ENCODE measurements at places on chromosomes 6 and 20.
A peak's percentile ranks its signal among the peaks of the same experiment; 100 is the strongest.

DNA sequence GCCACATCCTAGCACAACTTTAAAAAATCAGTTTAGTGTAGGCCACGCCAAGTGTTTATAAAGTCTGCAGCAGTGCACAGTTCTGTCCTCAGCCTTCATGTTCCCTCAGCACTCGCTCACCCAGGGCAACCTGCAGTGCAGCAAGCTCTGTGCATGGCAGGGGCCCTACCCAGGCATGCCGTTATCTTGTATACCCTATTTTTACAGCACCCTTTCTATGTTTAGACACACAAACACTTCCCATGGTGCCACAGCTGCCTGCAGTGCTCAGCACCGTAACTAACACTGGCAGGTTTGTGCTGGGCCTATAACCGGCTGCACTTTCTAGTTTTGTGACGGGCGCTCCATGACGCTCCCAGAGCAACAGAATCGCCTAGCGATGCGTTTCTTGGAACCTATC lies 43.8 kb downstream of the ZBTB46 start:
- DNase-seq, result no peak

DNA sequence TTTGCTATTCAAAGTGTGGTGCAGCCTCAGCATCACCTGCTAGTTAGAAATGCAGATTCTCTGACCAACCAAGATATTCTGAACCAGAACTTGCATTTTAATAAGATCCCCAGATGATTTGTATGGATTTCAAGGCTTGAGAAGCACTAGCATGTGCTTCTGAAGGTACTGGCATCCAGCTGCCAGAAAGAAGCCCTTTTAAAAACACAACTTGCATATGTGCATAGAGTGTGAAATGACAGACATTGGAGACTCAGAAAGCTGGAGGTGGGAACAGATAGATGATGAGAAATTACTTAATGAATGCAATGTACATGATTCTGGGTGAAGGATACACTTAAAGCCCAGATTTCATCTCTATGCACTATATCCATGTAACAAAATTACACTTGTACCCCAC lies 409.3 kb upstream of the SPTLC3 start:
- no peak for DNase-seq

DNA sequence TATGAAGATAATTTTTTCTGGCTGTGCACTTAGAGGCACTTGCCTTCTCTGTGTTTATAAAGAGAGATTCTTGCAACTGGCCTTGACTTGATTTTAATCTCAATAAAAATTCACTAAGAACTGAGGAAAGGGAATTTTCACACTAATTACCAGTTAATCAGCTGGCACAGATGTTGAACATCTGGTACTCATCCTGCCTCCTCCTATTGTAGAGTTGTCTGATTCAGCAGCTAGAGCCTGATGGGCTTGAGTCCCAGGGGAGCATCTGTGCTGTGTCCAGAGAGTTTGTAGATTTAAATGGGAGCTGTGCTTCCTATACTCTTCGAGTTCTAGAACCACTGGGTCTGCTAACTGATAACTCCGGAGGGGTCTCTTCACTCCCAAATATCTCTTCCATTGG lies 284.4 kb upstream of the RNF24 start:
- DNase-seq, result no peak

DNA sequence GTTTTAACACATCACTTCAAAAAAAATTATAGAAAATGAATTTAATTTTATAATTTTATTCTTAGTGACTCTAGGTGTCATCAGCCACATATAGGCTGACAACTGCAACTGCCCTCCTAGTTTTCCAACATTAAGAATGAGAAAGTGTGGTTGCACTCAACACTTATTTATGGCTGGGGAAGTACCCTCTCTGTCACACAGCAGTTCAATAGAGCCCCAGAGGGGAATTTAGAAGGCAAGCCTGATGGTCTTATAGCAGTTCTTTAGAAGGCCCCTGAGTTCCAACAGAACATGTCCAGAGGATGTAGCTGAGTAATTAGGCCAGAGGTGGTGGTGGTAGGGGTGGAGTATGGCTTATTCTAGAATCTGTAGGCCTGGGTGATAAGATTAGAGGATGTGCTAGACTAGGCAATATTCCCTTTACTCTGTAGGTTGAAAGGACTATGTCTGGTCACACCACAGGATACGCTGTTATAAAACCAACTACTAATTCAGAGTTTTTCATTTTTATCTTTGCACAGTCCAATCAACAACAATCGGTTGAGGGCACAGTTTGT lies 226.5 kb upstream of the CITED2 start:
- DNase-seq, result no peak

GRCh38 chr20:2084703-2085102 lies 16.9 kb upstream of the STK35 start:
- DNase-seq, result no peak

DNA sequence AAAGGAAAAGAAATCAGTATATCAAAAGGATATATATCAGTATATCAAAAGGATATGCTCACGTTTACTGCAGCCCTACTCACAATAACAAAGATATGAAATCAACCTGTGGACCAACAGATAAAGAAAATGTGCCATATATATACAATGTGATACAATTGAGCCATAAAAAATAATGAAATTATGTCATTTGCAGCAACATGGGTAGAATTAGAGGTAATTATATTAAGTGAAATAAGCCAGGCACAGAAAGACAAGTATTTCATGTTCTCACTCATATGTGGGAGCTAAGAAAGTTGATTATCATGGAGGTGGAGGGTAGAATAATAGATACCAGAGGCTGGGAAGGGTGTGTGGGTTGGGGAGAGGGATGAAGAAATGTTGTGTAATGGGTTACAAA lies 102.9 kb upstream of the MARCKS start:
- DNase-seq, result no peak

DNA sequence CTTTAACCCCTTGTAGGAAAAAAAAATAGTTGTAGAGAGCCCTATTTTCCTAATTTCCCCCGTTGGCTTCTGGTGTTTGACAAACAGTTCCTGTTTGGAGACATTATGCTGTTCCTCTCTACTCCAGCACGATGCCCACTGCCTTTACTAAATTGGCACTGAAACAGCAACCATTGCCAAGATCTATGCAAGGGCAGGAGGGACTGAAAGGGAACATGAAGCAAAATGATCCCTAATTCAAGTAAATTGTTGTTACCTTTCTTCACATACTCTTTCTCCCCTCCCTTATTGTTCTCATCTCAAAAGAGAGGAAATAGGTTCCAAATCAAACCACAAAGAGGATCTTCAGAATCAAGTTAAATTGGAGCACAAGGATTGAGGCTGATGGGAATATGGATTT lies 764.1 kb upstream of the MMS22L start:
- DNase-seq, result no peak

- DNase-seq, result peak; percentile 52
Measured at GRCh38 chr6:2514965-2515543, 235.7 kb downstream of the MYLK4 start.

GRCh38 chr20:22611636-22612035 lies 27.3 kb upstream of the FOXA2 start:
- DNase-seq, result no peak

GRCh38 chr6:540490-540889 lies 116.4 kb downstream of the HUS1B start:
- no peak for DNase-seq

GRCh38 chr20:9565910-9566550 lies 51.6 kb downstream of the LAMP5 start:
- DNase-seq, result no peak

DNA sequence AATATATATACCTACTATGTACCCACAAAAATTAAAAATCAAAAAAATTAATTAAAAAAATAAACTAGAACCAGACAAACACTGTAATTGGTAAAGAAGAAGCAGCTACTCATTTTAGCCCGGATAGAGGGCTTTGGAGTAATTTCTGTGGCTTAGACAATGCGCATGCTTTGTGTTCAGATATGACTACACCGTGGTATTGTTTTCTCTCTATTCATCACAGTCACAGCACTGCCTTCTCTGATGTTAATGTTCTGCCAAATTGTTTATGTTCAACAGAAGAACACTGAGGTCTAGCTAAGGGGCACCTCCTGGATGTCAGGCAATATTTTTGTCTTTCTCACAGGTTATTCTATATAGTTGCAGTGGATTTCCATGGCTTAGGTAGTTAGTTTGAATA lies 77.5 kb upstream of the GJE1 start:
- no peak for DNase-seq

DNA sequence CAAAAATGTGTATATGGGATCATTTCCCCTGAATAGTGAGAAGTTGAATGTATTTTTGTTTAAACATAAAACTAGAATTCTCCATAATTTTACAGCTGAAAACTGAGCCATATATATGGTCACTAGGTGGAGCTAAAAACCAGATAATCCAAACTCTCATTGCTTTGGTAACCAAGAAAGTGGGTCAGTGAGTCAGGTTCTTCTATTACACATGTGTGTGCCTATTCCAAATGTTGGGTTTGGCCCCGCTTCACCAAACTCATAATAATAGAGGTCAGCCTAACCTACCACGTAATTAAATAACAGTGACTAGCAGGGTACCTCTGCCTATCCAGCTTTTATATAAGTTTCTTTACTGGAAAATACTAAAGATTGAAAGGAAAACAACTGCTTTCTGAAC lies 19.3 kb upstream of the RNGTT start:
- DNase-seq, result peak; percentile 33

- no peak for DNase-seq
Measured at GRCh38 chr6:156391061-156391672, 386.0 kb upstream of the ARID1B start.

GRCh38 chr20:25058051-25058846 lies at the start of gene ACSS1:
Gene ACSS1 (minus strand): TSS chr20:25058139. CDS start chr20:25058102, 37 bp downstream.
- peak; percentile 87 for DNase-seq

- DNase-seq, result no peak
Measured at GRCh38 chr20:13342469-13343242, 121.6 kb downstream of the ISM1 start.

- DNase-seq, result no peak
Measured at GRCh38 chr6:82703230-82703629, 339.6 kb downstream of the TPBG start.

DNA sequence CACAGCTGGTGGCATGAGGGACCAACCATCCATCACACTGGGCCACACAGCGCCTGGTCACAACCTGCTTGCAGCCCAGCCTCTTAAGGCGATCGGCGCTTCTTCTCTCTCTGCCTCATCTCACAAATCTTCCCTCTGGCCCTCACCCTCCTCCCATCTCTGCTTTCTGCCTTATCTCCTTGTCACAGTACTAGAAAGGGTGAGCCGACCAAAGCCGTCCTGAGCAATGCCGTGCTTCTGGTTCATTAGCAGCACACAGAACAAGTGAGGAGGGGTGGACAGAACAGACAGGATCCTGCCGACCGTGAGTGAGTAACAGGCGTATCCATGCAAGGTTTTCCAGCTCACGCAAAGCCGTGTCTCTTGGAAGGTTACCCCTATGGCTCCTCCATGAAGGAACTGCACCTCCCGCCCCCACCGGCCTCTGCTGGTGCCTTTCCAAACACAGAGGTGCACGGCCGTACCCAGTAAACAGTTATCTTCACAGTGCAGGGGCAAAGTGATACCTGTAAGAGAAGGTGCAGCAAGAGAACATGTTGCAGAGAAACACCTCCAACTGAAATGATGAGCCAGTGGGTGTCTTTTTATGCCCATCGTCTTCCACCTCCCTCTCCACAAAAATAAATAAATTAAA lies 331.7 kb downstream of the FARS2 start:
- DNase-seq, result no peak

- no peak for DNase-seq
Measured at GRCh38 chr6:1580585-1580984, 29.1 kb upstream of the FOXC1 start.

GRCh38 chr6:162670345-162670744 lies 57.2 kb downstream of the PRKN start:
- DNase-seq, result no peak

DNA sequence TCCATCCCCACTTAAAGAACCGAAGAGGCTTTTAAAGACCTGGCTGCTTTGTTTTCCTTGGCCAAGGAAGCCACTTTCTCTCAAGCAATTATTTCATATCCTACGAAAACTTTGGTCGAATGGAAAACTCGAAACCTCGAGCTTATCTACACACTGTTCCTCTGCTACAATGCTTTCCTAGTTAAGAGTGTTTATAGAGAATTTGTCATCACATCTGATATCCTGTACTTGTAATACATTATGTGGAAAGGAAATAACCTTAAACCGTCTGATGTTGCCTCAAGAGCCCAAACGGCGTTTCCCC lies 28.1 kb downstream of the TFAP2B start:
- no peak for DNase-seq

DNA sequence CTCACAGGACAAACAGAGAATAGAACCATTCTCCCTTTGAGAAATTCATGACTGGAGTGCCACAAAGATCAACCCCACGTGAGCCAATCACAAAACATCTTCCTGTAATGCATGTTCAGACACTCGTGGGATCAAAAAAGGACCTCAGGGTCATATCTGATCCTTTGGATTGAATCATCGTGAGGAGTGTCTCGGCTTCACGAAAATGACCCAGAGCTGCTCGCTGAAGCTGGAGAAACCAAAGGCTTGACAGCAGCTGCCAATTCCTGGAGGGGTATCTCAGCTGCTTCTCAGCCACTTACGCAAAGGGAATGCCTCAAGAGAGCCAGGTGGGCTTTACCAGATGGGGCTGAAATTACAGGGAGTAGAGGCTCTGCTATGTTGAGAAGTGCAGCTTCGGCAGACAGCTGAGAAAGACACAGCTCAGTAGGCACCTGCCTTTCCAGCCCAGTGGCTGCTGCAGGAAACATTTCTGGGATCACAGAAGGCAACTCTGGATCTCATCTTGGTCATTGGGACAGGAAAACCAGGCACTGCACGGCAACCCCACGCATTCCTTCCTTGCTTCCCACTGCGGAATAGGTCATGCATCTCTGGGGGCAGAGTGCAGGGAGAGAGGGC lies 813.1 kb downstream of the KIF16B start:
- DNase-seq, result no peak

- no peak for DNase-seq
Measured at GRCh38 chr6:48733581-48733980, 622.6 kb upstream of the PTCHD4 start.

DNA sequence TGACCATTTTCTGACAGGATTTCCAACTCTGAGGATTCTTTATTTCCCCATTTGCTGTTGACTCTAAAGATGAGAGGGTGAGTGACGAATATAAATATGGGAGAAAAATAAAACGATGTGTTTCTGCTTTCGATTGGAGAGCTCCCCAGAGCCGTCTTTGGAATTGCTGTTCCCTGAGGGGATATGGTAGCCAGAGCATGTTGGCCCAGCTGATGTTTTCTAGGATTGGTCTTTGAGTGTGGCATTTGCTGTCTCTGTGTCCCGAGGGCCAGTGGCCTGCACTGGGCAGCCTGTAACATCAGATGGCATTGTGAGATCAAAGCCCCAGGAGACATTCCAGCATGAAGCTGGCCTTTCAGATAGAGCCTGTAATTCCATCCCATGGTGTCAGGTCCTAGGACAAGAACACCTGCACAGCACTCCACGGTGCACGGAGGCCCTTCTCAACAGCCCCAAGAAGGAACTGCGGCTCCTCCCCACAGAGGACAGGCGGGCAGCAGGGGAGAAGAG lies 26.7 kb downstream of the PKIG start:
- DNase-seq, result no peak

DNA sequence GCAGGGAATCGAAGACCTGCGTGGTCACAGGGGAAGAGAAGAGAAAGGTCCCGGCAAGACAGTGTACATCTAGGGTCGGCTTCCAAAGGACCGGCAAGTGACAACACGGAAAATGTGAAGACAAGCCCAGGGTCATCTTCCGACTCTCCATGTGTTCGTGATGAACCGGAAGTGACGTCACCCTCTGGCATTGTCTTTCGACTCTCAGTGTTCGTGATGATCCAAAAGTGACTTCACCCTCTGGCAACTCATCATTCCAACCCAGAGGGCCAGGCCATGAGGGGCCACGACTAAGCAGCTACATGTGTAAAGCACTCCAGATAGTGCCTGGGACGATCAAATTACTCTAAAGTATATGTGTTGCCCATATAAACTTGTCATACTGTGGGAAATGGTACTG lies 290.8 kb downstream of the THBS2 start:
- DNase-seq, result no peak

GRCh38 chr6:89479897-89480296 lies 46.9 kb downstream of the ANKRD6 start:
- no peak for DNase-seq

All from mucosa of descending colon (tissue), 3 donors.